Esophagus muscularis mucosa (tissue), 4 donors: ENCODE measurements at places on chromosomes 2 and 18. TPM values are rescaled to one million over a fixed set of nuclear protein-coding genes. Genes with fewer than 3 reads are reported as not detected.

Gene SGPP2
- total RNA-seq = 0.42 TPM

Gene SERPINB11
- total RNA-seq = not detected

Gene GRB14
- 3.3 TPM for total RNA-seq

Gene ZAP70
- total RNA-seq = 3.5 TPM

DNA sequence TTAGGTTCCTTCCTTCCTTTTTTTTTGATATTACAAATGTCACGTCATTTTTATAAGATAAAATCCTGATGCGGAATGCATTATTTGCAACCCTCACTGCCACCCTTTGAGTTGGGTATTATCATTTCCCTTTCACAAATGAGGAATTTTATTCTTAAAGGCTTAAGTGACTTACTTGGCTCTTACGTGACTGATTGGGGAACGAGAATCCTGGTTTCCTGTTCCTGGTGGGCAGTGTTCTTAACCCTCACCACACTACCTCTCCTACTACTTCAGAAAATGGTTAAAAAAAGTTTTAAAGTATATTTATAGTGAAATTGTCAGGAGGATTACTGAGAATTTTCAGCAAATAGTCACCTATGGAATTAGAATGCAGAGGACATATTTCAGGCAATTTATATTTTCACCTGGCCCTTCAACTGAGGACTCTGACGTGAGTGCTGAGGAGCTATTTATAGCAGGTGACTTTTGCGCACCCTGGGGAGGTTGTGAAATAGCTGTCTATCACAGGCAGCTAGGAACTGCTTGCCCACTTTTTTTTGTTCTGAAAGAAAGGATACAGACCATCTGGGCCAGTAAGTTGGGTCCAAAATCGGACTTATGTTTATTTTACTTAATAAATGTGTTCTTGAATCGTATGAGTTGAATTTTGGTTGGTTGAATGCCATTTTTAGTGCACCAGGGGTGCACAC lies 18.7 kb upstream of the RASGRP3 start:
- DNase-seq = no peak

DNA sequence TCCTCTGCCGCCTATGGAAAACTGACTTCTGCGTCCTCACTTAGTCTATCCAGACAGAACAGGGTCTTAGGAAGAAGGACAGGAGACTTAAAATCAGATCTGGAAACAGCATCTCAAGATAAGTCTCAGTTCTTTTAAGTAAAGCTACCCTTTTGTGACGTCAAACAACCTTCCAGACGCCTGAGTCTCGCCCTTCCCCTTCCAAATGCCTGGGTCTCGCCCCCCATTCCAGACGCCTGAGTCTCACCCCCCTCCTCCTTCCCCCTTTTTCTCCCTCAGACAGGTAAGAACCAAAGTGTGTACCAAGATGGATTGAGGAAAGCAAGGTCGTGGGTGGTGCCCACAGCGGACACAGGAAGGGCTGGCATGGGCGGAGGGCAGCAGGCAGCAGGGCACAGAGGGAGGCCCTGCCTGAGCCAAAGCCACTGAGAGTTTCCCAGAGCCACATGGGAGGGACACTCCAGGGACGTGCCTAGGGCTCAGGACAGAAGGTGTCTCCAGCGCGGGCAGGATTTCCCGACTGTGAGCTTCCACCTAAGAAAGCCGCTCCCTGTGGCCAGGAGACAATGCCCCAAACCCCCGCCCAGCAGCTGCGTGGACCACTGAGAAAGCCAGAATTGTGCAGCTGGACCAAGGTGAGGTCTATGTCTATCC lies 51.3 kb downstream of the ANKMY1 start:
- peak; percentile 87 for DNase-seq
